Activated CD4-positive, alpha-beta T cell treated with anti-CD3 and anti-CD28 coated beads, Interleukin-2, amount 50 U/mL, for 4 hours (primary cell): ENCODE measurements at places on chromosomes 7 and 10.

DNA sequence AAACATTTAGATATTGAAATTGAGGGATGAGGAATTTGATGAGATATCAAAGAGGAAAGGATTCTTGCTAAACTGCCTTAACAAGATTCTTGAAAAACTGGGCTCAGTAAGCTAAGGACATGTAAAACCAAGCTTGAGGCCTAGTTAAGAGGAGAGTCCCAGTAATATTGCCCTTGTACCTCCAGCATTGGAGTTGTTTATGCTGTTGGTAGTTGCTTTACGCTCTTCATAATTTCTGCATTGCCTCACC is 156.1 kb upstream of the TRIM24 start:
- no peak for DNase-seq

DNA sequence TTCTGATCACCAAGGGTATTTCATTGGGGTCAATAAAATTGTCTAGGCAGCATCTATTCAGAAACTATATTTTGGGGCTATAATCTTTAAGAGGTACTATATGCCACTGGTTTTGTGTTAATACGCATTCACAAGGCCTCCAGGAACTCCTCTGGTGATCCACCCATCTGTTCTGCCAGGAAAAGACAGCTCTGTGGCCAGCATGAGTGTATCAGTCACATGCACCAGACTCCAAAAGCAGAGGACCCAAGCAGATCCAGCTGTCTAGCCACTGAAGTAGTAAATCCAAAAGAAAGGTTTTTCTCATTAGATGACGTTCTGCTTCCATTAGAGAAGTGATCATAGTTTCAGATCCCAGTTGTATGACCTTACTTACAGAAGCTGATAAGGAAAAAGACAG is 199.6 kb upstream of the CELF2 start:
- DNase-seq = no peak

DNA sequence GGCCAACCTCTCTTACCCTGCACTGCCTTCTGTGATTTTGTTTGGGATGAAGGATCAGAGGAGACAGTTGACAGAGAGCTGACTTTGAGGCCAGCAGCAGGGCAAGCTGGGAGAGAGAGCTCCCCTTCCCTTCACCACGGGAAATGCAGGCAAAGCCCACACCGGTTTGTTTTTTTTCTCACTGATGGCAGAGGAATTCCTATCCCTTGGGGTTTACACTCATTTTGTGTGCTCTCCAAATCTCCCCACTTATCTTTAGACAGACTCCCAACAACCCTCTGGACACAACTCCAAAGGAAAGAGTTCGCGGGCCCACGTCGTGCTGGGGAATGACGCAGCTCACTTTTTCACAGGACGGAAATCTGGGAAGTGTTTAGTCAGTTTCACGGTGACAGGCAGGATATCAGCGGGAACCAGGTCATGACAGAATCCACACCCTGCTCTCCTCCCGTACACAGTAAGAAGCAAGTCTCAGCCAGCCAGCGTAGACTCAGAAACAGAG is 68.3 kb upstream of the FAM171A1 start:
- DNase-seq = no peak

DNA sequence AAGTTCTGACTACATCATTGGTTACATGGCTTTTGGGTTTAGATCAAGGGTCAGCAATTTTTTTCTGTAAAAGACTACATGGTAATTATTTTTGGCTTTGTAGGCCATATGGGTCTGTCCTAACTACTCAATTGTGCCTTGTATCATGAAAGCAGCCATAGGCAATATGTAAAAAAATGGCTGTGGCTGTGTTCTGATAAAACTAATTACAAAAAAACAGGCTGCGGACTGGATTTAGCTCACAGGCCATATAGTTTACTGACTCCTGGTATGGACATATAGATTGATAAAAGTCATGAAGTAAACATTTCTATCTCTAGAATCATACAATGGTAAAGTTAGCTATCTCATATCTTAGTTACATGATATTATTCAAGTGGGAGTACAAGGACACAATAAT is 375.4 kb downstream of the THSD7A start:
- no peak for DNase-seq

DNA sequence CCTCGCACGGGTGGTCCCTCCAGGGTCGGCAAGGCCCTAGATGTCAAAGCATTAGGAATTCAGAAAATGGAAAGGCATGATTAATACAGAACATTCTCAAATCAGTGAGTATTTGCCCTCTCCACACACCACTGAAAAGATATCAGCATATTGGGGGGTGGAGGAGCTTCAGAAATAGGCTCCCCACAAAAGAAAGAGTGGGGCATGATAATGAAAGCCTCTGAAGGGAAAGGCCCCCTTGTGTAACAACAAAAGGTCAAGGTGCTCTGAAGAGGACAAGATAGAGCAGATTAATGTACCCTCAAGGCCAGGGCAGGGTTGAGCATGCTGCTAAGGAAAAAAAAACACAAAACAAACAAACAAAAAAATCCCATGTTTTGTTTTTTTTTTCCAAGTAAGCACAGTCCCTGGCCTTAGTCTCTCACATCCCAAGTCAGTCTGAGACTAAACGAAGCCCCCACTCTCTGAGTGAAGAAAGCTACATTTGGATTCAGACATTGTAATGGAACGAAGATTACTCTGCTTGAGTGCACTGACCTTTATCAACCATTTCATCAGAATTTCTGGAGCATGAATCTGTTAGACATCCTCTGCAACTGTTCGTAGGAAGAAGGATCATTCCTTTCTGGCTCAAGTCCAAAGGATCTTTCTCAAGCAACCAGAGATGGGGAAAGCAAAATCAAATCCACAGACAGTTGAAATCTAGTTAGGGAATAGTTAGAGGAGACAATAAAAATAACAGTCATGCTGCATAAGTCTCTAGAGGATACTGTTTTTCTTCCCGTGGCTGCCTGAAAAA is 27.4 kb upstream of the DGKI start:
- DNase-seq = no peak

- DNase-seq = no peak
These were observed 1.1 kb upstream of the TRIP6 start for GRCh38 chr7:100865938-100866728.

DNA sequence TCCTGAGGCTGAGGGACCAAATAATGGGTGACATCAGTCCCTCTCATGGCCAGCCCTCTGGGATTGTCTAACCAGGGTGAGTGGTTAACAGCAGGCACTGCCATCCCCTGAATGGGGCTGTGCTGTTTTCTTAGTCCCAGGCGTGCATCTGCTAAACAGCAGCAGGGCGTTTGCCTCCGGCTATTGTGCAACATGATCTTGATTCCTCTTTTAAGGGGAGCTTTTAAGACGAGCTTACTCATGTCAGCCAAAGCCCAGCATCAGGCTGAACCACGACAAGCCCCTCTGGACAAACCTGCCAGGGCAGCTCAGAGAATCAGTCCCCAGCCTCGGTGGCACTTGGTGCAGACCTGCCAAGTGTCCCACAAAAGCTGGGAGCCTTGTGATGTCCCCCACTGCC is 16.2 kb upstream of the IGFBP3 start:
- no peak for DNase-seq
